ENCODE measurements at places on chromosomes 16 and 17.

GRCh38 chr16:80746231-80746630, 58.2 kb downstream of the CDYL2 start:
- DNase-seq, result no peak

GRCh38 chr17:80476877-80477646, 655 bp upstream of the NPTX1 start:
- peak; percentile 16 for DNase-seq

DNA sequence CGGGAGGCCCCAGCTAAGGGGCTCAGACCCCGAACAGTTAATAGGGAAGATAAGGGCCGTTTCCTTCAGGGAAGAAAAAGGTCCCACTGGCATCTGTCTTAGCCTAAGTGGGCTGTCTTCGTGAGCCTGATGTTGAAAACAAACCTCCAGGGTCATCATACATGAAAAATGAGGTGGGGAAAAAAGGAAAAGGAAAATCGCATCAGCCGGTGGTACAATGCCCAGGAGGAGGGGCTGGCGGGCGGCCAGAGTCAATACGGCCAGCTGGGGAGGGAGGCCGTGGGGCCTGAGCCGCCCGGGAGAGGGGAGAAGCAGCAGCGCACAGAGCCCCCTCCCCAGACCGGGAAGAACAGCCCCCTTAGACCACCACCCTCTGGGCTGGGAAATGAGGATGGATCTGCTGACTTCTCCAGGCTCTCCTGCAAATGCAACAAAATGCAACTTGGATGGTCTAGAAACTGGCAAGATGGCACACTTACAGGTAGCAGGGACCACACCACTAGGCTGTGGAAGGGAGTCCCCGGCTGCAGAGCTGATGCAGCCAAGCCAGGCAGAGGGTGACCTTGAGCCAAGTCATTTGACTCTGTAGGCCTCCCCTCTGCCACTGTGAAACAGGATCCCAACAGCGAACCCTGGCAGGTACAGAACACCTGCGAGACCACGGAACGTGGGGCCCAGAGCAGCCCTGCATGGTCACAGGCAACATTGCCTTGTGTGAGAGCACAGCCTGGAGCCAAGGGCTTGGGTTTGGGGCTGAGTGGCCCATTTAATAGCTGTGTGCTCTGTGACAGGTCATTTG, 448.5 kb downstream of the SOX9 start:
- DNase-seq, result no peak

DNA sequence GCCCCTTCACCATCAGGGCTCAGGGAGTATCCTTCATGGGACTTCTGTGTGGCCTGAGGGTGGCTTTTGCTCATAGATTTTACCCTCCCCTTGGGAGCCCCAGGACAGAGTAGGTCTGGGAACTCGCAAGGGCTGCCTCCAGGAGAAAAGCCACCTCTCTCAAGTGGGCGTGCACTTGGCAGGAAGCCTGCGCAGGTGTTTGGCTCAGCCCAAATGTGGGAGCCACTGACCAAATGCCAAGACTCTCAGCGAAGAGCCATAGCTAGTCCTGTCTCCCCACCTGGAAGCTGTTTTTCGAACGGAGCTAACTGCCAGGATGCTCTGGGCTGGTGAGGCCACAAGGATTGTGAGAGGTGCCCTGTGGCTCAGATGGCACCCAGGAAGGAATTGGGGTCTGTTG, 2.0 kb upstream of the HSD17B2 start:
- no peak for DNase-seq

DNA sequence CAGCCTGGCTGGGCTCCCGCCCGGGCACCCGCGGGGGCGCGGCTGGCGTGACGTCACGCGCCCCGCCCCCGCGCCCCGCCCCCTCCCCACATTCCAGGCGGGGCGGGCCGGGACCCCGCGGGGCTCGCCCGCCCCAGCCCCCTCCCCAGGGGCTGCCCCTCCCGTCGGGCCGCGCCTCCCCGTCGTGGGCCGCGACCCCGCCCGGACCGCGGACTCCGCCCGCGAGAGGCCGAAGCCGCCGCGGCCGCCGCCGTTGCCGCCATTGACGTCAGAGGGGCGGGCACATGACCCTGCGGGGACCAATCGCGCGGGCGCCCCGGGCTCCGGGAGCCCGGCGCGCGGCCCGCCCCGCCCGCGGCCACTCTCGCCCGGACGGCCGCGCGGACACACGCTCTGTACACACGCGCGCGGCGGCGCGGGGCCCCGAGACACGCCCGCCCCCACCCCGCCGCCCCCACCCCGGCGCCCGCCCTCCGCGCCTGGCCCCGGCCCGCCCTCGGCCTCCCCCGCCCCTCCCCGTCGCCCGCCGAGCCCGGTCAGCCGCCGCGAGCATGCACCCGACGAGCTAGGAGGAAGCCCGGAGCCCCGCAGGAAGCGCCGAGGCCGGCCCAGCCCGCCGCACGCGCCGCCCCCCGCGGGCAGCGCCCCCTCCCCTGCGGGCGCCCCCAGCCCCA, at the start of gene CMIP:
CMIP (plus strand) TSS at position 361 of the 674 bp plus-strand sequence.
- DNase-seq, result peak; percentile 78

GRCh38 chr16:86783636-86784626, 205.6 kb downstream of the FOXL1 start:
- DNase-seq, result no peak

GRCh38 chr17:37109731-37110710, 161.3 kb downstream of the AATF start:
- DNase-seq, result no peak

GRCh38 chr17:66465701-66466100, 163.3 kb downstream of the PRKCA start:
- DNase-seq, result no peak

DNA sequence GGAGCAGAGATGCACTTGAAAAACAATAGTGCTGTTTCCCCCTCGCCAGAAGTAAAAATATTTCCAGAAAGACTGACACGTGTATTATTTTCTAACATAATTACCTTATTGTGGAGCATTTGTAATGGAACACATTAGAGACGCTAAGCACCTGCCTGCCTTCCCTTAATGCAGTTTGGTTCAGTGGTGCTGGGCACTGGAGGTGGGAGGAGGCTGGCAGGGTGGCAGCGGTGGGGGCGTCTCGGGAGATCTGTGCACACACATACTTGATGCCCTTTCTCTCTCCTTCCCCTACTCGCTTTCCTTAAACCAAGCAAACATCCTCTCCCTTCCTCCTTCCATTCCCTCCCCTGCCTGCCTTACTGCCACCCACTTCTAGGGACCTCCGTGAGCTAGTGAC, 156.6 kb upstream of the SDK2 start:
- DNase-seq, result no peak

DNA sequence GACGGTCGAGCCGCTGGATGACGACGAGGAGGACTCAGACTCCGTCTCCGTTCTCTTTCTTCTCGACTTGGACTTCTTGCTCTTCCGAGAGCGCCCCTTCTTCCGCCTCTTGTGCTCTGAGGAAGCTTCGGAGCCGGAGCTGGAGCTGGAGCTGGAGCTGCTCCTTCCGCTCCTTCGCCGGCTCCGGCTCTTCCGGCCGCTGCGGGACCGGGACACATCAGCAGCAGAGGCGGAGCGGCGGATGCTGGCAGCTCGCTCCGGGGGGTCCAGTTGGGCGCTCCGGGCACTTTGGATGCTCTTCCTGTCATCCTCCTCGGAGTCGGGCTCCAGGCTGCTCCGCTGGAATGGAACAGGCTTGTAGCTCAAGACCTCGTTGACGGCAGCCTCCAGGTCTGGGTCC, 36.9 kb downstream of the PIPOX start:
- DNase-seq, result no peak

GRCh38 chr16:19700319-19700781, 17.7 kb downstream of the KNOP1 start:
- no peak for DNase-seq

- no peak for DNase-seq
These were observed 13.2 kb downstream of the RAB40B start for GRCh38 chr17:82685291-82685690.

GRCh38 chr16:29962344-29962994, 590 bp downstream of the TMEM219 start:
- no peak for DNase-seq

DNA sequence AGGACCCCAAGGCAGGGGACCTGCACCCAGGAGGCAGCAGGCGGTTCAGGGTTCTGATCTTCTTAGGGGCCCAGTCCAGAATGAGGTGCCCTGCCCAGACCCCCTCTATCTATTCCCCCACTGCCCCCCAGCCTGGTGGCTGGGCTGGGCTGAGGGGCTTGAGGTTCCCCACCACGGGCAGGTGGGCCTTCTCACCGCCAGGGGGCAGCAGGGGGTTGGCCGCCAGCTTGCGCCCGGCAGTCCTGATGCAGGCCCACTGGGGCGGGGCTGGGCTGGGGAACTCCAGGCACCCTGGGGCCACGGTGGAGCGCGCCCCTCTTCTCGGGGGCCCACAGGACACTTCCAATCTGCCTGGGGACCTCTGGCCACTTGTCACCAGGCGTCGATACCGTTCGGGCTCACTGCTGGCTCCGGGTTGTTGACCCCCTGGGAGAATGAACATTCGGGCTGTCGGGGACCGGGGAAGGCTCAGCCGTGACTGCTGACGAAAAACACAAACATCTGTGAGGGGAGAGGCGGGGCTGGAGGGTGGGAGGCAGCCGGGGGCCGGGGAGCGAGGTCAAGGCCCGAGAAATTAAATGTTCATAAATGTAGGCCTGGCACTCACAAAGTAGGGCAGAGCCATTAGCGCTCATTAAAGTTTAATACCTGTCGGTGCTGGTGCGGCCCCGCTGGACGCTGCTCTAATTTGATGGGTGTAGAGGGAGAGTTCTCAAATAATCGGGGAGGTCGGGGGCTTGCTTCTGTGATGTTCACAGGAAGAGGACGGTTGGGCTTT, 219.3 kb upstream of the GSE1 start:
- peak; percentile 72 for DNase-seq

DNA sequence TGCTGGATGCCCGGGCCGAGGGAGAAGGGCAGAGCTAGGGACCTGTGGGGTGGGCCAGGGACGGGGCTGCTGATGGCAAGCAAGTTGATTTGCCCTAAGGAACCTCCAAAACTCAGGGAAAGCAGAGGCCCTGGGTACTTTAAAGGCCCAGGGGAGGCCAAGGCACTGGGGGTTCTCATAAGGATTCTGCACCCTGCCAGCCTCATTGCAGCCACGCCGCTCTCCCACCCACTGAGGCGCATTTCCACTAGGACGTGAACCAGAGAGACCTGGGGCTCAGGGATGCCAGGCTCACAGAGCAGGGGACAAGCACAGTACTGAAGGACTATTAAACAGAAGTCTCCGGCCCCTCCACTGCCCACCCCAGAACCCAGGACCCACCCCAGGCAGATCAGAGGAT, 39.4 kb upstream of the RBFOX3 start:
- DNase-seq, result no peak

DNA sequence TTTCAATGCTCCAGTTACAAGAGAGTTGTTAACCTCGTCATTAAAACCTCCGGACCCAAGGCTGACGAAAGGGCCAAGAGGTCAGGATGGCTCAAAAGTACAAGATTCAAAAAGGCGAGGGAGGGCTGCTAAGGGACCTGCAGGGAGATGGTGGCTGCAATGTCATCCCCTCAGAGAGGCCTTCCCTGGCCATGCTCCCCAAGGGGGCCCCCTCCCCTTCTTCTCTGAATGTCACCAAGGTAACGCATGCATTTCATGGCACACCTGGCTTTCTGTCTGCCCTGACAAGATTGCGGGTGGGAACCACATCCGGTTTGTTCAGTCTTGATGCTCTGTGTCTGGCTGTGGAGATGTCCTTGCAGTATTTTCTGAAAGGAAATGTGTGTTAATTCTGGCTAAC, 89.9 kb downstream of the C16orf78 start:
- peak; percentile 26 for DNase-seq
